ENCODE measurements at places on chromosomes 3 and 15.

GRCh38 chr3:161890147-161890625 is 393.6 kb downstream of the OTOL1 start:
- DNase-seq: no peak

- DNase-seq: no peak
Observed at GRCh38 chr3:159069091-159069490, 267.2 kb downstream of the MFSD1 start.

DNA sequence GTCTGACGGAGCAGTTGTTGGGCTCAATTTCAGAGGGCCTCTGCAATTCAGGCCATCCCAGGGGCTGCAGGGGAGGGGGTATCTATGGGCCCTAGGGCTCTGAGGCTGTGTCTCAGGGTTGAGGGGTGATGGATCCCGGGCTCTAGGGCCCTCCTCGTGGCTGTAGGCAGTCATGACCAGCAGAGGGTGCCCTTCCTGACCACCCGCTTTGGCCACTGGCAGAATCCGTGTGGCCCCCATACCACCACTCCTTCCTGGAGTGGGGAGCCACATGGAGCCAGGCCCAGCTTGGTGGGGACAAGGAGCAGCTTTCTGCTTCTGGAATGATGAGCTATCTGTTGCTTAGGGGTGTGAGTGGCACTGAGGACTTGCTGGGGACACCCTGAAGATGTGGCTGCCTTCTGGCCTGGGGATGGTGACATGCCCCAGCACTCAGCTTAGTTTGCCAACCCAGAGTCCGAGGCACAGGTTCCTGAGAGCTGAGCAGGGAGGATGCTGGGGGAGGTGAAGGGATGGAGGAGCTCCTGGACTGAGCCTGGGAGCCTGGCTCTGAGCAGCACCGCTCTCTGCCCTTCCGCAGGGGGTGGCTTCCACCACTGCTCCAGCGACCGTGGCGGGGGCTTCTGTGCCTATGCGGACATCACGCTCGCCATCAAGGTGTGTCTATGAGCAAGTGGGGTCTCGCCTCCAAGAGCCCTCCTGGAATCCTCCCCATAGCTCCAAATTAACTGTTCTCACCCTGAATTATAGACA is 20.2 kb downstream of the HDAC11 start:
- DNase-seq: no peak

GRCh38 chr3:13525827-13526625 is 22.9 kb upstream of the FBLN2 start:
- DNase-seq: no peak

DNA sequence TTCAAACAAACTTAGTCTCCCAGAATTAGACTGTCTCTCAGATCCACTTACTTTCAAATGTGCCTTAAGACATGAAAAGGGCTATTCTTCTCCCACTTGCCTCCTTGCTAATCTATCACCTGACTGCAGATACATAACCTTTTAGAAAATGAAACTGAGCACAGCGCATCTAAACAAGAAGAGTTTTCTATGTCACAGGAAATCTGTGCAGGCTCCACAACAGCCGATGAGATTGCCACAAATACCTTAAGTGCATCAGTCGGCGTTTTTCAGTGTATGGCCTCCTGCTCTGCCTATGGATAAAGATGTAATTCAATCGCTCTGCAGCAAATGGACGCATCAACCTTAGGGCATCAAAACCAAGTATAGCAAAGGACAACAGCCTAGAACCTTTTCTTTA is 544.2 kb downstream of the FOXP1 start:
- DNase-seq: peak; percentile 35

GRCh38 chr3:65785065-65785645 is 253.6 kb downstream of the MAGI1 start:
- no peak for DNase-seq

GRCh38 chr3:183491923-183492848 is 63.3 kb downstream of the KLHL6 start:
- DNase-seq: no peak

GRCh38 chr3:110656394-110657025 is 415.1 kb upstream of the NECTIN3 start:
- no peak for DNase-seq

GRCh38 chr3:50890688-50891344 is 216.1 kb downstream of the DOCK3 start:
- DNase-seq: no peak

DNA sequence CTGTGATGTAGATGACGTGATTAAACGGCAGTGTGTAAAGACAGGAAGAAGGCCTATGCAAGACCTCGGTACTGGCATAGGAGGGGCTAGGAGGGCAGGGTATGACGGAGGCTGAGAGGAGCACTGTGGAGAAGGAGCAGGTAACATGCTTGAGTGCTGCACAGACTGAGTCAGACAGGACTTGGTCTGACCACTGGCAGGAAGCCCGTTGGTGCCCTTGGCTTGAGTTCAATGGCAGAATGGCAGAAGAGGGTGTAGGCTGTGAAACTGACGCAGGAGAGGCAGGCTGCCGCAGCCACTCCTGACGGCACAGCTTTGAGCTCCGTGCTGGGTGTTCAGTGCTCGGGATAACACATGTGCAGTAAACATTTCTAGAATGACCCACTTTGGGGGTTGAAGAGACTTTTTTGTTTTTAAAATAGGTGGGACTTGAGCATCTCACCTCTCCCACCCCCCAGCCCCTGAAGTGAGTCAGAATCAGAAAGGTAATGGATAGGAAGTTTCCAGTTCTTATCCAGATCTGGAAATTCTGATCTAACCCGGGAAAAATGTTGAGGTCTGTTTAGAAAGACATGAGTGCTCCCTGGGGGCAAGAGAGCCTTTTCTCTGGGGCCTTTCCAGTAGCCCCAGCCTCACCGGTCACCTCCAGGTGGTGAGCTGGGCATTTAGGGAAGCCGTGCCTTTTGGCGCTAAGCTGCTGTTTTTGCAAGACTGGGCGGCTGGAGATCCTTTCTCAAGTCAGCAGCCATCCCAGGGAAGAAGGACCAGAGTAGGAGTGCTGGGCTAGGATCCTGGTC is 126.4 kb downstream of the RPLP1 start:
- no peak for DNase-seq

GRCh38 chr3:45741742-45742460 is 52.7 kb downstream of the SACM1L start:
- peak; percentile 9 for DNase-seq

DNA sequence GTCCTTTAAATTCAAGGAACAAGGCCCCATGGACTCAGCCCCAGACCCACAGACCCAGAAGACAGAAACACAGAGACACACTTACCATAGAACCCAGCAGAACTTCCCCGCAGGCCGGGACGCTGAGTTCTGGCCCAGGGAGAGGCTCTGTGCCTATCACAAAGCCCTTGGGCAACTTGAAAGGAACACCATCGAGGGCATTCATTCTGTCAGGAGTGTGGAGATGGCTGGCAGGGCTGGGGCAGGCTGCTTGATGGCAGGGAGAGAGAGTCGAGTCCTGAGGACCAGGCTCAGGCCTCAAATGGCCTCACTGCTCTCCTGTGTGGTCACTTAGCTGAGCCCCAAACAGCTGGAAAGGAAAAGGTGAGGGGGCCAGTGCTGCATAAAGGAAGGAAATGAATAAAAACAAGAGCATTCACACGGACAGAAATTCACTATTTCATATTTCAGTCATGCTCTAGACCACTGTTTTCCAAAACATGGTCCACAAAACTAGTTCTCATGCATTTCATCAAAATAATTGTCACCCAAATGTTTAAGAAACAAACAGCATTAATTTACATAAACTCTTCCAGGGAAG is 8.9 kb downstream of the UBAP1L start:
- no peak for DNase-seq

DNA sequence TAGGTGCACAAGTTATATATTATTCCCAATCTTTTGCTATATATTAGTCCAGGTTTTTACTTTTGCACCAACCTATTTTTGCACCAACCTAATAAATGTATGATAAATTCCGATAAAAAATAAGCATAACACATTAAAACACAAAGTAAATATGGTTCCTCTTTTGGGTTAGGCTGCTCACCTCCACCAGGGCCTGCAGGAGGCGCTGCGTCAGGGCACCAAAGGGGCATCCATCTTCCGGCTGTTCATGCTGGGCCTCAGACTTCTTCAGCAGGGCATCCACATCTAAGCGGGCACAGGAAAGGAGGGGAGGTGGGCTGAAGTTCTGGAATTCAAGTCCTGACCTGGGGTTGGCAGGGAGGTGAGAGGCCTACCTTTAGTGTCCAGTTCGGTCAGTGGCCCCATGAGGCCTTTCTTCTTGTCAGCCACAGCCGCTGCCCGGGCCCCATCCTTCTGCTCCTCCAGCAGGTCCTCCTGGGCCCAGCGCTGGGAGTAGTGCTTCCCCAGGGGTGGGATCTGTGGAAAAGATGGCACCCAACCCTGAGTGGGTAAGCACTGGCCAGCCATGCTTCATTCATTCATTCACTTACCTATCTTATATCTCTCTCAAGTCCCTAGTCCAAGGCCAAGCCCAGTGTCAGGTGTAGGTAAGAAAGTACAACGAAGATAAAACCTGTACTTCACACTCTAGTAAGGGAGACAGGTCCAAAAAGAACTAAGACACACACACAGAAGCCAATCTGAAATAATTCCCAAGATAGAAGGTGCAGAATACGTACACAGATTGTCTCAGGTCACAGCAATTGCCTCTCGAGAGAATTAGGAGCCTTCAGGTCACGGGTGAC is 5.2 kb downstream of the TADA3 start:
- DNase-seq: no peak

GRCh38 chr3:8147711-8148110 is 353.9 kb upstream of the LMCD1 start:
- DNase-seq: no peak

- DNase-seq: no peak
Observed at GRCh38 chr15:67472957-67473356, 48.0 kb upstream of the C15orf61 start.

- no peak for DNase-seq
Observed at GRCh38 chr3:51519848-51520247, 18.7 kb upstream of the RAD54L2 start.

DNA sequence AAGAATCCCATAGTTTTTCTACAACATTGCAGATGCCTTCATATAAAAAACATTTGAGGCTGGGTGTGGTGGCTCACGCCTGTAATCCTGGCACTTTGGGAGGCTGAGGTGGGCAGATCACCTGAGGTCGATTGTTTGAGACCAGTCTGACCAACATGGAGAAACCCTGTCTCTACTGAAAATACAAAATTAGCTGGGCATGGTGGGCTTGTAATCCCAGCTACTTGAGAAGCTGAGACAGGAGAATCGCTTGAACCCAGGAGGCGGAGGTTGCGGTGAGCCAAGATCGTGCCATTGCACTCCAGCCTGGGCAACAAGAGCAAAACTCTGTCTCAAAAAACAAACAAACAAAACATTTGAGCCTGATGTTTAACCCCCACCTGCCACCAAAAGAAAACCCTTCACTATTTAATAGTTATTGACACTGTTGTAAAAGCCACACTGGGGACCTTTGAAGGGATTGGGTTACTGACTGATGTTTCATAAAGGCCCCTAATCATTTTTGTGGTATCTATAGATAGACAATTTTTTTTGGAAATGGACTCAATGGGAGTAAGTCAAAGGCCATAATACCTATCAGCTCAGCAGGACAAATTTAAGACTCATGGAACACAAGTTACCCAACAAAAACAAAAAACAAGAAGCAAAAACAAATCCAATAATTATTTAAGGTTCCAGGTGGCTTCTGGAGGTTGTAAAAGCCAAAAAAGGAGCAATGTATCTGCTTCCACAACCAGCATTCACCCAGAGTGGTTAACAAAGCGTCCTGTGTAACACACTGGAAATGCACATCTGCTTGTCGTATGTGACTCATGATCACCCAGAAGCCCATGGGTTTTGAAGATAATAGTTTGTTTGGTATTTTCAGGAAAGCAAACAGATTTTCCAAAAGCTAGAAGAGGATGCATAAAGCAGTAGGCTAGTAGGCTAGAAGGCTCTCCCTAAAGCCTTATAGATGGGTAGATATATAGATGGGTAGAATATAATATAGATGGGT is 41.2 kb downstream of the CDCP1 start:
- DNase-seq: no peak

DNA sequence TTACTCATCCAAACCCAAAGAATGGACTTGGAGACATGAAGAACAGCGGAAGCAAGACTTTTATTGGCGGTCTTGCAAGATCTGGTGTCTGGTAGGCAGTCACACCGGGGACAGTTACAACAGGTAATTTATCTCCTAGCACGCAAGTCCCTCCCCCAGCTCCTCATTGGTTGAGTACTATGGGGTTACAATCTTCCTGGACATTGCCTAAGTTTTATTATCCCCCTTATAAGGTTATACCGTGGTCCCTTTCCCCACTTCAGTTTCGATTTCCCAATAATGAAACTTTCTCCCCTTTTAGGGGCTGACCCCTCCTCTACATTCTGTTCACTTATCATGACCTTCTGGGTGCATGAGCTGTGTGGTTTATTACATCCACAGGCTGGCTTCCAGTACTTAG is 18.7 kb downstream of the ARL8B start:
- DNase-seq: no peak

DNA sequence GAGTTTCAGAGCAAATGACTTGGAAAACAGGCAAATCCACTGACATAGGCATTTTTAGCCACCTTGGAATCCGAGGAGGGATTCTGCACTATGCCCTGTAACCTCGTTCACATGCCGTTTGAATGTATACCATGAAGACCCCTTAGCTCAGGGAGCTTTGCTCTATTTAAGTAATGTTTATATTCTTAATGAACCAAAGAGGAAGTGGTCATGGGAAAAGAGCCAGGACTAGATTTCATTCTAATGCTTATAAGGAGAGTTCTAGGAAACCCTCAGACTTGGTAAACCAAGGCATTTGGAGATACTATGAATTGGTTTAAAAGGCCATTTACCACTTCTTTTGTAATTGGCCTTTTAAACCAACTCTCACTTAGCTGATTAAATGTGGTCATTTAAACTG is 178.9 kb downstream of the IGF1R start:
- DNase-seq: no peak

DNA sequence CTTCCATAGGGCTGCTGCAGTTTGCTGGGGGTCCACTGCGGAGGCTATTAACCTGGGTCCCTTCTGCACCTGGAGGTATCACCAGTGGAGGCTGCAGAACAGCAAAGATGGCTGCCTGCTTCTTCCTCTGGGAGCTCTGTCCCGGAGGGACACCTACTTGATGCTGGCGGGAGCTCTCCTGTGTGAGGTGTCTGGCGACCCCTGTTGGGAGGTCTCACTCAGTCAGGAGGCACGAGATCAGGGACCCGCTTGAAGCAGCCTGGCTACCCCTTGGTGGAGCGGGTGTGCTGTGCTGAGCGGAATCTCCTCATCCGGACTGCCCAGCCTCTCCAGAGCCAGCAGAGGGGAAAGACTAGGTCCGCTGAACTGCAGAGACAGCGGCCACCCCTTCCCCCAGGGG is 56.0 kb upstream of the CTXND1 start:
- DNase-seq: no peak

GRCh38 chr3:71548705-71549384 is 34.7 kb downstream of the FOXP1 start:
- DNase-seq: no peak

- DNase-seq: no peak
Observed at GRCh38 chr3:19543212-19543841, 390.7 kb downstream of the EFHB start.

GRCh38 chr15:60531801-60532200 is 52.9 kb upstream of the ICE2 start:
- DNase-seq: no peak

- DNase-seq: no peak
Observed at GRCh38 chr3:47102081-47102600, 61.8 kb downstream of the SETD2 start.

GRCh38 chr15:52523647-52524046 is 5.0 kb downstream of the MYO5A start:
- no peak for DNase-seq

GRCh38 chr15:94273826-94274225 is 42.5 kb downstream of the MCTP2 start:
- no peak for DNase-seq

- DNase-seq: no peak
Observed at GRCh38 chr3:136637176-136637575, 115.0 kb downstream of the STAG1 start.

Measured in CD4-positive, alpha-beta T cell treated with Interleukin-6 at 100 ng/mL for 8 hours (primary cell).